ENCODE measurements at places on chromosomes 7 and 10. TPM values are rescaled to one million over a fixed set of nuclear protein-coding genes. Genes with fewer than 3 reads are reported as not detected.
A peak's percentile ranks its signal among the peaks of the same experiment; 100 is the strongest.

DNA sequence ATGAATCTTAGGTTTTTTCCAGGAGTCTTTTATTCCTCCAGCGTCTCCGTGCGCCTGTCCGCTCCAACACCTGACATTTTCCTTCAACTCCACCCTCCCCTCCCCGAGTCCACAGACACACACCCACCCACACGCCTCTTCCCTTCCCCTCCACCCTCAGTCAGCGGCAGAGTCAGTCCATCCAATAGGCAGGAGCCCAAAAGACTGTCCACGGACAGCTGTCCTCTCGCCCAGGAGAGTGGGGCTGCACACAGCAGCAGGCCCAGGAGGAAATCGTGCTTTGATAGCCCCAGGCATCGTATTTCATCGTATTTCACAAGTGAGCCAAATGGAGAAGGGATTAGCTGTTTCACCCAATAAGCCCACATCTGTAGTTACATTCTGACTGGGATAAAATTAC, 285.1 kb downstream of the ZEB1 start:
- no peak for DNase-seq

ZNF425 gene
- not detected for total RNA-seq

CALML5 gene
- not detected for total RNA-seq

GRCh38 chr7:112556633-112557032, 75.8 kb downstream of the LSMEM1 start:
- no peak for DNase-seq

GPRIN2 gene
- 6.3 TPM for total RNA-seq

DNA sequence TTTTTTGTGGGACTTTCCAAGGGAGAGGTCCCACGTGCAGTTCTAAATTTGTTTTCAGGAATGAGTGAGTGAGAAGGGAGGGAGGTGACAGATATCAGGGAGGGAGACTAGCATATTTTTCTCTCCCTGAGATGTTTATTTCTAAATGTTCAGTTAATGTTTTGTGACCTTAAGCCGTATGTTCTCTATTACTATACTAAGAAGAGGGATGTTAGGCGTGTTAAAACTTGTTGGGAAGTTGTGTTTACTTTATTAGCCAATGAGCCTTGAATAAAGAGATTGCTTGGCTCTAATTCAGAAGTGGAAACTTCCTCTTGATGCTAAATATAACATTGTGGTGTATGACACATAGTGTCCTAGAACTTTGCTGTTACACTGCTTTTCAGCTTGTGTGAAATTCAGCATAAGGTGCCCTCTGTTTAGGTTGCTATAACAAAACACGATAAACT, 37.3 kb downstream of the DNAH11 start:
- DNase-seq: no peak

- no peak for DNase-seq
These were observed 55.7 kb downstream of the TPK1 start for GRCh38 chr7:144780071-144780608.

- no peak for DNase-seq
These were observed 506.6 kb upstream of the FOXK1 start for GRCh38 chr7:4175346-4175973.

GRCh38 chr7:16801111-16801542, 3.7 kb downstream of the AGR2 start:
- no peak for DNase-seq

- DNase-seq: no peak
These were observed 226.8 kb downstream of the ACTR3B start for GRCh38 chr7:152986376-152986775.

- DNase-seq: no peak
These were observed 172.6 kb upstream of the VIPR2 start for GRCh38 chr7:159317294-159317693.

- no peak for DNase-seq
These were observed 73.4 kb upstream of the SLC13A1 start for GRCh38 chr7:123273185-123273584.

SPAM1 gene
- total RNA-seq: not detected

GRCh38 chr10:49613882-49614241, at the start of gene CHAT:
TSS of gene CHAT (plus strand) at chr10:49614037. CDS start at chr10:49614190, 153 bp downstream.
- DNase-seq: no peak

GRCh38 chr10:14926722-14927416, 27.0 kb downstream of the DCLRE1C start:
- DNase-seq: no peak

DNA sequence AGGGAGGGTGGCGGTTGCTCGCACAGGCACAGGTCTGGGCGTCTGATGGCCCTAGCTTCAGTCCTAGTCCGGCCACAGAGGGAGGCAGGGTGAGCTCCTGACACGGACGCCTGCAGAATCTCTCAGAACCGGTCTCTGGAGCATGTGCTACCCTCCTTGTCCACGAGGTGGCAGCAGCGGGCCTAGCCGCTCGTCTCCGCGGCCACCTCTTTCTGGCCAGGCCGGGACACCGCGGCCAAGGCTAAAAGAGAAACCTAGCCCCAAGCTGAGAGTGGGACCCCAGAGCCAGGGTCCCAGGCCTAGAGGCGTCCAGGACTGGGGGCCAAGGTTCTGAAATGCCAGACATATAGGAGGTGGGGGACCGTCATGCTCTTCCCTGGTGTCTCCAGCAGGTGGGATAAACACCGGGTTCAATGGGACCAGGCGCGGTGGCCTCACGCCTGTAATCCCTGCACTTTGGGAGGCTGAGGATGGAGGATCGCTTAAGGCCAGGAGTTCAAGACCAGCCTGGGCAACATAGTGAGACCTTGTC, 3.2 kb upstream of the LAT2 start:
- DNase-seq: peak; percentile 39

GRCh38 chr10:43252783-43253341, 14.0 kb downstream of the RASGEF1A start:
- no peak for DNase-seq

INSYN2A gene
- not detected for total RNA-seq

GRCh38 chr7:79308192-79308591, 145.3 kb downstream of the MAGI2 start:
- DNase-seq: no peak

SPOCK2 gene
- total RNA-seq: 9.7 TPM

DNA sequence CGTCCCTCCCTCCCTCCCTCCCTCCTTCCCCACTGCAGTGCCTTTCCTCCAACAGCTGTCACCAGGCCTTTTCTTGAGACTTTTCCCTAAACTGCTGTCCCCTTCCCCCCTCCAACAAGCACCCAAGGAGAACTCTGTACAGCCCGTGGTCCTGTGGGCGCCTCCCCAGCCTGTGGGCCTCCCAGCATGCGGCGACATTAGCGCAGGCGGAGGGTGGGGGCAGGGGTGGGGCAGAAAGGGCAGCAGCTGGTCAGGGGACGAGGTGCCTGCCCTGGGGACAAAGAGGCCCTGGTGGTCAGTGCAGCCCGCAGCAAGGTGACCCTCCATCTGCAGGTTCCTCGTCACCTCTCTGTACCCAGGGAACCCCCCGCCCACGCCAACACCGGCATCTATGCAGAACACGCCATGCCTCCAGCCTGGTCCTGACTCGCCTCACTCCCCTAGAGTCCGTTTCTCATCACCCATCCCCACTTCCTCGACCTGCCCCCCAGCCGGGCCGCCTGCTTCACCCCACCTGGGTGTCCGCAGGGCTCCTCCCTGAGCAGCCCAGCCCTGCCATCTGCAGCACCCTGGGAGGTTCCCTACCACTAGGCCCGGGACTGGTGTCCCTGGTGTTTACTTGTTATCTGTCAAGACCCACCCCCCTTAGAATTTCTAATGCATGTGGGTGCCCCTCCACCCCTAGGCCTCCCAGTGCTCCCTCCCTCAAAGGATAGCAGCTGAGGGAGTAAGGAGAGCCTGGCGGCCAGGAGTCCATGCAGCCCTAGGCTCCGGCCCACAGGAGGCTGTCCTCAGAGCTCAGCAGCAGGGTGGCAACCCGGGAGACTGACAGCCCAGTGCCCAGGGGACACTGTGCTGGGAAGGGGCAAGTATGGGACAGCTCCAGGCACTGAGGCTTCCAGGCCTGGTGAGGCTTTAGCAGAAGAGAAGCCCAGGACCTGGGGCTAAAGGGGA, 147.8 kb downstream of the ARHGAP22 start:
- DNase-seq: no peak

GRCh38 chr10:91743465-91743864, 54.8 kb upstream of the TNKS2 start:
- DNase-seq: no peak

DNA sequence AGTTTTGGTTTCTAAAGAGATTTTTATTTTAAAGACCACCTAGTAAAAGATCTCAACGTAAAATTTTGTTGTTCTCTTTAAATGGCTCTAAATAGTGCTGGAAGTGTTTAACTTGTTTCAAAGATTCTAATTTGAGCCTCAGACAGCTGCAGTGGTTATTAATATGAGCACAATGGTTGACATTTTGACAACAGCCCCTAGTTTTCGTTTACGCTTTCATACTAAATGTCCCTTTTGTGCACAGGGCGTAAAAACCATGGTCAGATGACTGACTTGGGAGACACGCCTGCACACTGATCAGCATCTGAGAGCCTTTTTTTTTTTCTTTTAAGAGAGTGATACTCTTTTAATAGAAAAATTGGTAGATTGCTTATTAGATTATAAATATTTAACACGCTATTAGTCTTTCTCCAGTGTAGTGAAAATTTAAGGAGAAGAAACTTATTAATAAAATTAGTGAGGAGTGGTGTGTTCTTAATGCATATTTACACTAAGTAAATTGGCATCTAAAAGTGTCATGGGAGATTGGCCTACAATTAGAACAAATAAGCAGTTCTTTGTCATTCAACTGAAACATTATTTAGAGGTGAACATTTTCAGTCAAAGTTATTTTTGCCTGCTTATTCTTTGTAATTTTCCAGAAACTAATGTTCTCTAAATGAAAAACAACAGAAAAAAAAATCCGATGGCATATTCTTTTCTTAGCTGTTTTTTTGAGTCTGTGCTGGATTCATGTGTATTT, 182.8 kb upstream of the PHYHIPL start:
- no peak for DNase-seq

DNA sequence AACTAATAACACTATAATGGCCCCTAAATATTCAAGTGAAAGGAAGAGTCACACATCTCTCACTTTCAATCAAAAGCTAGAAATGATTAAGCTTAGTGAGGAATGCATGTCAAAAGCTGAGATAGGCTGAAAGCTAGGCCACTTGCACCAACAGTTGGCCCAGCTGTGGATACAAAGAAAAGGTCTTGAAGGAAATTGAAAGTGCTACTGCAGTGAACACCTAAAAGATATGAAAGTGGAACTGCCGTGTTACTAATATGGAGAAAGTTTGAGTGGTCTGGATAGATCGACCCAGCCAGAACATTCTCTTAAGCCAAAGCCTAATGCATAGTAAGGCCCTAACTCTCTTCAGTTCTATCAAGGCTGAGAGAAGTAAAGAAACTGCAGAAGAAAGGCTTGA, 12.1 kb upstream of the SNX13 start:
- no peak for DNase-seq

- no peak for DNase-seq
These were observed 403.6 kb downstream of the NRG3 start for GRCh38 chr10:82278401-82279182.

DNA sequence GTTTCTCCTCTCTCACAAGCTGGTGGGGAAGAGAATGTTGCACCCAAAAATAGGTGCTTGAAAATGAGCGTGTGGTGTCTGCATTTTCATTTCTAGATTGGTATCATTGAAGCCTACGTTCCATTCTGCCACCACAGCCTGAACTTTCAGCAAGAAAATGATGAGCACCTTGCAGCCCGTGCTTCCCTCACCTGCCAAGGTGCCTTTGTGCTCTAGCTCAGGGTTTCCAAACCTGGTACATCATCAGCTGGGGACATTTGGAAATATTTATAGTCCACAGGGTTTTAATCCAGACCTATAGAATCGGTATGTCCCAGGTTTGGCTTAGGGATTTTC, 701.2 kb downstream of the AUTS2 start:
- no peak for DNase-seq

GRCh38 chr10:30877111-30877510, 154.6 kb downstream of the ZNF438 start:
- no peak for DNase-seq

All from ascending aorta (tissue), 2 donors.